Stimulated activated CD8-positive, alpha-beta memory T cell treated with anti-CD3 and anti-CD28 coated beads, Interleukin-15, amount 100 ng/mL, for 24 hours (primary cell): ENCODE measurements at places on chromosomes 12 and 14.

DNA sequence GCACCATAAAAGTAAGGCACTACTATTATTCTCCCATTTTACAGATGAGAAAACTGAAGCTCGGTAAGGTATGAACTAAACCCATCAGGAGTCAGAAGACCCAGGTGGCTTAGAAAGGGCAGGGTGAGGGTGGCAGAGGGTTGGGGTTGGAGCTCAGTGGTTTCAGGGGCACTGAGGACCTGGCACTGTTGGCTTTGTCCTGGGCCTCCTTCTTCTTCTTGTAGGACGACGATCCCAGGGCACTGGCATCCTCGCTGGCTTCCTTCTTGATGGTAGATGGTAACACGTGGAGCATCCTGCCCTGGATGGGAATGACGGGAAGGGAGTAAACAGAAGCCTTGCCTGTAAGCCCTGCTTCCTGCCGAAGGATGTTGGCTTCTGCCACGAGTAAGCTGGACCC is 19.9 kb downstream of the RBM19 start:
- DNase-seq = no peak

- DNase-seq = no peak
Measured at GRCh38 chr14:56423544-56423943, 156.1 kb upstream of the TMEM260 start.

DNA sequence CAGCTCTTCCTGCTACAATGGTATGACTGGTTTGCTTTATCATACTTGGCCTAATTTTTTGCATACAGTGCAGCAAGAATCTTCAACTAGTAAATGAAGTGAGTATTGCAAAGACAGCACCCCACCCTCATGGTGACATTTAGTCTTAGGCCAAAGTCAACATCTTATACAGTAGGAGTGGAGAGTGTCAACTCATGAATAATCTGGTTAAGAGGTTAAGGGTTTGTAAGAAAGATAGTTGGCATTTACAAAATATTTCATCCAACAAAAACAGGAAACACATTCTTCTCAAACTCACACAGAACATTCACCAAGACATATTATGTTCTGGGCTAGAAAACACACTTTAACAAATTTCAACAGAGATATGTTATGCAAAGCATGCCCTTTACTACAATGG is 2.2 kb upstream of the OAS1 start:
- DNase-seq = no peak

DNA sequence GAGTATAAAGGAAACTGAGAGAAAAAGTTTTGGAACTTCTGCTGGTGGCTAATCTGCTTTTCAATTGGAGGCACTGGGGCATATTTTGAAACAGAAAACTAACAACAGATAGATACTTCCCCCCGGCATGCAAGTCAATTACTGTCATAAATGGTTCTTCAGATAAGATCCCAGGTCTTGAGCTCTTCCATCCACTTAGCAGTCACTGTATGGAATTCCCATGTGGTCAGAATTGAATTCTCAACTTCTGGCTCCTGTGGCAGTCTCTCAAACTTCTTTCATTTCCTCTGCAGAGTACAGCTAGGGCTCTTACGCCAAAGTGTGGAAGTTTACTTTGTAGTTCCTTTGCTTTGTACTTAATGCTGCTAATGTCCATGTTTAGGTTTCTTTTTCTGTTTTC is 452.2 kb downstream of the IPO8 start:
- no peak for DNase-seq

DNA sequence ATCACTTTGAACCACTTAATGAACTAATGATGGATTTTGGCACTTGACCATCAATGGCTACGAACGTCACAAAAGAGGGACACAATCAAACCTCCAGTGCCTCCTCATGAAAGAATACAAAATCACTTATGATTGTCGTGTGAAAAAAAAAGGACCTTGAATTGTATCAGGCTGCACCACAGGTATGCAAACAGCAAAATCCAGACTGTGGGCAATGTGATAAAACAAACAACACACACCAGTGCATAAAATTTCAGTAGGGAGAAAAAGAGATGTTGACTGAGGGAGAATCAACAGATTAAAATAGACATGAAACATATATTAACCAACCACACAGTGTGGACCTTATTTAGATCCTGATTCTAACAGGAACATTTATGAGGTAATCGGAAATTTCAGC is 2.6 kb downstream of the TSPAN8 start:
- DNase-seq = no peak

DNA sequence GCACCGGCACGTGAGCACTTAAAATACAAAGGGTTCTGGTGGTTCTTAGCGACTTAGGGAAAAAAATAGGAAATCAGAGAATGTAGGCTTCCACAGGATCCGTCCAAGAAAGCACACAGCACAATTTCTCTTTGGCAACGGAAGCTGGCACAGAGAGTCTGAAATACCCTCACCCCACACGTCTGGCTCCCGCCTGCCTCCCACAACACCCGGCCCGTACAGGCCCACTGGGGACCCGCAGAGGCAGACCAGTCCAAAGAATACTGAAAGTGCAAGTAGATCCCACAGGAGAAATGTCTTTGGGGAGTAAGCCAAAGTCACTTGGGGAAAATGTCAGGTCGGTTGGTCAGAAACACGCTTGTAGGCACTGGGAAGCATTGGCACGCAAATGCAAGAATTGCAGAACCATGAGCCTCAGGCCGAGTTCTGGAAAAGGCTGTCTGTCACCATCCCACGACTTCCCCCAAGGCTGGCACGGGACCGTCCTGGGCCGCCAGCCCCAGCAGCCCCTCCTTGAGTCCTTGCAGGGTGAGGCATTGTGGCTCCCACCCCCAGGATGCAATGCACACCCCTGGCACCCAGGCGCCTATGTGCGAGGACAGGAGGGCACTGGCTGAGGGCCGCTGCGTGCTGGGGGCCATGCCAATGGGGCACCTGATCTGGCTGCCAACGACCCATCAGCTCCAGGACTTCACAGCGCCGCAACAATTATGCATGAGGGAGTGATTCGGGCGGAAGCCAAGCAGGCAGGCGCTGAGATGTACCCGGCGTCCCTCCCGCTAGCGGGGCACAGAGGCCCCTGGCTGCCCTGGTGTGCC is 29.7 kb downstream of the CHGA start:
- DNase-seq = no peak
